Glutamatergic neuron (in vitro differentiated cells): ENCODE measurements at places on chromosomes 7 and 10. TPM values are rescaled to one million over a fixed set of nuclear protein-coding genes. Genes with fewer than 3 reads are reported as not detected.

DNA sequence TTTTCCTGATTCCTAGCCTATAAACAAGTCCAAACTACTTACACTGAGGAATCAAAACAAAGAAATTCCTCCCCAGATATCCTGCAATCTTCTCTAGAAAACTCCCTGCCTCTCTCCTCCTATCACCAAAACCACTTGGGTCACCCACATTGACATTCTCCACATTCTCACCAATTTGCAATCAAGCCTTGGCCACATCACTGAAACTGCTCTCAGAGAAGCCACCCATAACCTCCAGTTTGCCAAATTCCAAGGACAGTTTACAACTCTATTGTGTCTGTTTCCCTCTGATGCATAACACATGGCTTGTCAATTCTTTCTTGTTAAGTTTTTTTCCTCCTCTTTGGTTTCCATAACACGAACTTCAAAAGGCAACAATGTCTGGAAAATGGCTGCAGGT, 233.5 kb downstream of the XPNPEP1 start:
- no peaks in the 10 kb centered on the region for H3K4me1 ChIP-seq
- H3K36me3 ChIP-seq, result peaks cover 5% of the 10 kb centered on the region
- no peak for DNase-seq
- no peak overlapping the region for H3K4me3 ChIP-seq

DNA sequence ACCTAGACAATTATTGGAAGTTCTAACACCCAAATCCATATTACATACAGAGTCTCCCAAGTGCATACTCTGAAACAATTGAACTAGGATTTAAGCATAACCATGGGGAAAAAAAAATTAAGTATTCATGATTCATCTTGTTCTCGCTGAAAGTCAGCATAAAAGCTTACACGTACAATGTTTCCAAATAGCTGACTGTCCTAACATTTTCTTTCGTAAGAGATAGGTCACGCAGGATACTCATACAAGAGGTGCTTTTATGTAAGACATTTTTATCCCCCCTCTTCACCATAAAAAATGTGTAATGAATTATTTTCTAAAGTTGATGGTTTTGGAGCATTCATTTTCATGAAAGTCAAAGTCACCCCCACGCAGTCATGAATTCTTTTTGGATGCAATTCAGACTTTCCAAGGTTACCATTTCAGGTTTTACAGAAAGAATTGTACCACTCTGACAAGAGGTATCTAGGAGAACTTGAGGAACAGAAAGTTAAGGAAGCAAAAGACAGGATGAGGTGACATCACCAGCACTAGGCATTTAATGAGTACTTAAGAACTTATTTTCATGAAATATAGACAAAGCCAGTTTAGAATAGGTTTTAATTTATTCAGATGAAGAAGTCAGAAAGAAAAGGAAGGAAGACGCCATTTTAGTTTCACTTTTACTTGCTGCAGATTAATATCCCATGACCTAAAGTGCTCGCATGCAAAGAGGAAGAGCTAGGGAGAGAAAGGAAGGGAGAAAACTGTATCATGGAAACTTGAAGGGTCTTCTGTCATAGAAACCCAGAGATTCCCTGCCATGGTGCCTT, 55.8 kb downstream of the TMEM26 start:
- H3K27ac ChIP-seq, result no peak overlapping the region
- no peak for DNase-seq
- H3K27me3 ChIP-seq, result no peaks in the 10 kb centered on the region

DLX5 gene
- not detected for total RNA-seq

DNA sequence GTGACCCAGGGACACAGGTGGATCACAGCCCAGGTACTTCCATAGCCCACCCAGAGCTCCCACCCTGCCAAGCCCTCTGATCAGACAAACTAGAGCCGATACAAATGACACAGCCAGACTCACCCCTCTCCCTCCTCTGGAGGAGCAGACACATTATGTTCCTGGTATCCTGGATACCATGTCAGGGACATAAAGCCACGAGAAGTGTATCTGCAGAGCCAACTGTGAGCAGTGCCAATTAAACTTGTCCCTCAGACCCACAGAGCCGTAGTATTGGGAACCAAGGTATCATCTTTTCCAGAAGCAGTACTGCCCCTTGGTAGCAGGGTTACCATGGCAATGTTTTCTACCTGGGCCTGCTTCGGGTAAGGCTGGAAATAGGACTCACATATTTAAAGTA, 47.3 kb upstream of the CPXM2 start:
- H3K27me3 ChIP-seq, result peaks cover 5% of the 10 kb centered on the region
- no peak overlapping the region for H3K4me3 ChIP-seq
- H3K4me1 ChIP-seq, result no peaks in the 10 kb centered on the region
- DNase-seq, result no peak
- H3K27ac ChIP-seq, result no peak overlapping the region

DNA sequence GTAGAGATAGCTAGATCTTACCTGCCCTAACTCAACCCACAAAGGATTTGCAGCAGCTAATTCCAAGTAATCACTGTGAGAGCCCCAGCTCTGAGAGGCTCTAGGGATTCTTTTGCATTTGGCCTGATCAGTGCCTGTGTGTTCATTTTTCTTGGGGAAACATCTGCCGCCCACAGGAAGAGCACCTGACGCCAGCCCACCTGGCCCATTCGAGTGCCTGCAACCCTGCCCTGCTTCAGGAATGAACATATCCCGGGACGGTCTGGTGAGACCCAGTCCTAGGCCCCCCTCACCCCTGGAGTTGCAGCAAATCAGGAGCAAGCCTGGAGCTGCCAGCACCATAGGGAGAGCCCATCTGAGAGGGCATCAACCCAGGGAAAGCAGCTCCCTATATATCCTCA, 38.8 kb downstream of the GSDME start:
- H3K4me3 ChIP-seq, result no peak overlapping the region
- H3K4me1 ChIP-seq, result peaks cover 11% of the 10 kb centered on the region
- H3K36me3 ChIP-seq, result no peaks in the 10 kb centered on the region
- peaks cover 6% of the 10 kb centered on the region for H3K27me3 ChIP-seq
- H3K27ac ChIP-seq, result no peak overlapping the region
- no peak for DNase-seq

PAOX gene
- 12.7 TPM for total RNA-seq

- no peak overlapping the region for H3K27ac ChIP-seq
- peaks cover 10% of the 10 kb centered on the region for H3K27me3 ChIP-seq
- peaks cover 20% of the 10 kb centered on the region for H3K4me1 ChIP-seq
- no peak overlapping the region for H3K4me3 ChIP-seq
- no peaks in the 10 kb centered on the region for H3K36me3 ChIP-seq
Observed at GRCh38 chr10:59901470-59901869, 4.9 kb downstream of the CCDC6 start.

GRCh38 chr10:14761372-14761771, 13.3 kb downstream of the FAM107B start:
- H3K36me3 ChIP-seq, result no peaks in the 10 kb centered on the region
- H3K27ac ChIP-seq, result no peak overlapping the region
- no peaks in the 10 kb centered on the region for H3K27me3 ChIP-seq
- no peak overlapping the region for H3K4me3 ChIP-seq

GRCh38 chr7:138324941-138325340, 135.1 kb upstream of the TRIM24 start:
- H3K27ac ChIP-seq, result no peak overlapping the region
- H3K27me3 ChIP-seq, result no peaks in the 10 kb centered on the region
- H3K36me3 ChIP-seq, result peaks cover 25% of the 10 kb centered on the region
- DNase-seq, result no peak
- H3K4me3 ChIP-seq, result no peak overlapping the region
- H3K4me1 ChIP-seq, result no peaks in the 10 kb centered on the region

ANKRD7 gene
- total RNA-seq, result not detected

- no peak overlapping the region for H3K27ac ChIP-seq
- H3K4me3 ChIP-seq, result no peak overlapping the region
- no peaks in the 10 kb centered on the region for H3K36me3 ChIP-seq
- no peaks in the 10 kb centered on the region for H3K27me3 ChIP-seq
- no peaks in the 10 kb centered on the region for H3K4me1 ChIP-seq
Observed at GRCh38 chr10:68435803-68436202, 28.7 kb upstream of the RUFY2 start.

DNA sequence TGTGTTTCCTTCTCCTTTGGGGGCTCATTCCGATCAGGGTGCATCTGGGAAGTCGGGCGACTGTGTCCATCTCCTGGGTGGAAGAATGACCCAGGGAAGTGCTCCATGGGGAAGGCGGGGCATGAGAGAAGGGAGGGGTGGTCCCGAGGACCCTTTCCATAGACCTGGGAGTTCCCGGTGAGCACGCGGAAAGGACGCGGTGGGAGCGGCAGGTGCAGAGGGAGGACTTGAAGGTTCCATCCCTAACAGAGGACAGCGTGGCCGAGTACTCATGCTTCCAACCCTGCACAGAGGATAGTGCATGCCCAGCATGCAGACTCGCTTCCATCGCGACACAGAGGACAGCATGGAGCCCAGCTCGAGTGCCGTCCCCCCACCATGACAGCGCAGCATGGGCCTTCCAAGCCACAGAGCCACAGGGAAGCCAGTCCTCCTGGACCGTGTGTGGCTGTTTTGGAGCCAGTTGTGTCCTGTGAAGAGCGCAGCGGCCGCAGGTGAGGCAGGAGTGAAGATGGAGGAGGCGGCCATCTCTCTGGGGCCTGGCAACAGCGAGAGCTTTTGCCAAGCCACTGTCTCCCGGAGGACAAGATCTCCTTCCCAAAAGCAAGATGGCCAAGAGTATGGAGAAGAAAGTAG, 281.4 kb downstream of the DNAJB6 start:
- peaks cover 11% of the 10 kb centered on the region for H3K36me3 ChIP-seq
- no peak overlapping the region for H3K4me3 ChIP-seq
- H3K27me3 ChIP-seq, result peaks cover 10% of the 10 kb centered on the region
- no peak overlapping the region for H3K27ac ChIP-seq
- H3K4me1 ChIP-seq, result peaks cover 4% of the 10 kb centered on the region

- peaks cover 3% of the 10 kb centered on the region for H3K27me3 ChIP-seq
- H3K4me3 ChIP-seq, result no peak overlapping the region
- peak; percentile 12 for DNase-seq
- peaks cover 2% of the 10 kb centered on the region for H3K4me1 ChIP-seq
Observed at GRCh38 chr7:1856888-1857441, 186.9 kb downstream of the ELFN1 start.

GRCh38 chr10:67863094-67863493, 21.4 kb upstream of the SIRT1 start:
- H3K4me3 ChIP-seq, result no peak overlapping the region
- no peaks in the 10 kb centered on the region for H3K36me3 ChIP-seq
- H3K27ac ChIP-seq, result no peak overlapping the region
- H3K27me3 ChIP-seq, result peaks cover 1% of the 10 kb centered on the region
- H3K4me1 ChIP-seq, result peaks cover 3% of the 10 kb centered on the region

GRCh38 chr7:107446988-107447387, 22.9 kb upstream of the GPR22 start:
- no peaks in the 10 kb centered on the region for H3K27me3 ChIP-seq
- no peak overlapping the region for H3K4me3 ChIP-seq
- no peaks in the 10 kb centered on the region for H3K4me1 ChIP-seq
- no peak for DNase-seq

- DNase-seq, result no peak
- no peaks in the 10 kb centered on the region for H3K4me1 ChIP-seq
- no peaks in the 10 kb centered on the region for H3K27me3 ChIP-seq
- no peaks in the 10 kb centered on the region for H3K36me3 ChIP-seq
- H3K4me3 ChIP-seq, result no peak overlapping the region
Observed at GRCh38 chr7:17690030-17690429, 250.3 kb downstream of the SNX13 start.

DNA sequence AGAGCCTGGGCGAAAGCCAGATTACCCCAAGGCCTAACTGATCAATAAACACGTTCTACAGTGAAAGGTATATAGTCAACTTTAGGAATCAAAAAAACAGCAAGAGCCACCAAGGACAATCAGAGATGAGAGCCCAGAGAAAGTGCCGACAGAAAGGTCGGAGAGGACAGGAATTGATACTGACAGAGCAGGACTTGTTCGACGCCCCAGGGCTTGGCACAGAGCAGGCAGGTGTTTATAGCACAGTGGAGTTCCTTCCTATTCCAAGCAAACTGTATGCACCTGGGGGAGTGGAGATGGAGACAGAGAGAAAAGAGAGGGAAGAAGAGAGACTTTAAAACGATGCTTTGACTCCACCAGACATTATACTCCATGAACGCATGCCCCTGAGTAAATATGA, 39.5 kb downstream of the PPP1R3C start:
- DNase-seq, result no peak
- H3K27ac ChIP-seq, result peak overlapping the region; percentile 100
- peaks cover 63% of the 10 kb centered on the region for H3K4me1 ChIP-seq
- peaks cover 10% of the 10 kb centered on the region for H3K27me3 ChIP-seq

AOAH gene
- total RNA-seq, result not detected

NUPR2 gene
- total RNA-seq, result not detected

GRCh38 chr10:94607111-94607510, 61.5 kb downstream of the HELLS start:
- H3K36me3 ChIP-seq, result no peaks in the 10 kb centered on the region
- no peak for DNase-seq
- H3K4me1 ChIP-seq, result peaks cover 5% of the 10 kb centered on the region
- no peak overlapping the region for H3K4me3 ChIP-seq
- H3K27ac ChIP-seq, result no peak overlapping the region
- H3K27me3 ChIP-seq, result no peaks in the 10 kb centered on the region

ADARB2 gene
- total RNA-seq, result 20.6 TPM

DNA sequence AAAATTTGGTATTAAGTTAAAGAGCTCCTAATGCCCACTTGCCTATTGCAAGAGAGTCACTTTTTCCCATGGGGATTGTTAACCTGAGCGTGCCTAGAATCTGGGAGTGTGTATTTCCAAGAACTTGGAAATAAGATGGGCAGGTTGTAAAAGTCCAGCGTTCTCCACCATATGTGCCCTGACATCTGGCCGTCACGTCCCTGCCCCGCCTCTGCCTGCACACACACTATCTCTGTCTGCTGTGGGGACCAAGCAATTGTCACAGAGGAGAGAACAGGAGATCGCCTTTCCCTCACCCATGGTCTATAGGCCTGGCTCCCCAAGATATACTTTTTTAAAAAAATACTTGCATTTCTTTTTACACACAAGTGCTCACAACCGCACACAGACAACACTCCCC, 396.5 kb upstream of the PFKP start:
- H3K4me3 ChIP-seq, result no peak overlapping the region
- DNase-seq, result no peak
- H3K27ac ChIP-seq, result peak overlapping the region; percentile 68
- peaks cover 13% of the 10 kb centered on the region for H3K4me1 ChIP-seq

MAGI2 gene
- total RNA-seq, result 64.2 TPM

DNA sequence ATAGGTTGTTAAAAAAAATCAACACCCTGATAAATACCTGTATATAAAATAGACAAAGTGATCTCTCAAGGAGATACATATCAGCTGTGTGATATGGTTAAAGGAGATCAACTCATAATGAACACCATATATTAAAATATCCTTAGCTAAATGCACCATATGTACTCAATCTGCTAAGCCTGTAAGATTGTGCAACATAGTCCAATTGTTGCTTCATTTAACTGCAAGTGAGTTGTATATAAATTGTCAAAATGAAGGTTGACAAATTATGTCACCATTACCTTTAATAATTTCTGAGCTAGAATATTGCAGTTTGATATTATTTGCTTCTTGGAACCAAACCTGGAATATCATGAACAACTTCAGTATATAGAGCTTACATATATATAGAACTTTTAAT, 283.7 kb downstream of the MALRD1 start:
- H3K4me3 ChIP-seq, result no peak overlapping the region
- no peak overlapping the region for H3K27ac ChIP-seq
- no peak for DNase-seq
- no peaks in the 10 kb centered on the region for H3K4me1 ChIP-seq
- no peaks in the 10 kb centered on the region for H3K27me3 ChIP-seq
